Hematopoietic multipotent progenitor cell treated with erythropoietin and hydrocortisone succinate and interleukin-3 and kit ligand, for 15 days (in vitro differentiated cells): ENCODE measurements at places on chromosomes 11 and 22.

DNA sequence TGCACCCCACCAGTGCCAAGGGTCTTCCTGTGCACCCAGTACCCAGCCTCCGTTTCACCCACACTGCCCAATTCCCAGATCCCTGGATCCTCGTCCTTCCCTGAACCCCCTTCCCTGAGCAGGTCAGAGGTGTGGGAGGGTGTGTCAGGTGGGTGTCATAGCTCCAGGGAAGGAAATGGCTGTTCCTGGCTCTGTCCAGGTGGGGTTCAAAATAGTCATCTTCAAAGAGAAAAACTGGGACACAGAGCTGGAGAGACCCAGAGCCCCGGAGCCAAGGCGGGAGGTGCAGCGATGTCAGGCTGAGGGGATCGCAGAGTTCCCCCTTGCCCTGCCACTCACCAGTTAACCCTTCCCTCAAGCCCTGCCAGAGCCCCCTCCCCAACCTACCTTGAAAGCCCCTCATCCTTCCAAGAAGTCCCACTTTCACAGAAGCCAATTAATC lies 698 bp downstream of the C1QTNF4 start:
- DNase-seq: no peak

GRCh38 chr22:44411226-44412135 lies 86.6 kb downstream of the RTL6 start:
- DNase-seq: no peak

DNA sequence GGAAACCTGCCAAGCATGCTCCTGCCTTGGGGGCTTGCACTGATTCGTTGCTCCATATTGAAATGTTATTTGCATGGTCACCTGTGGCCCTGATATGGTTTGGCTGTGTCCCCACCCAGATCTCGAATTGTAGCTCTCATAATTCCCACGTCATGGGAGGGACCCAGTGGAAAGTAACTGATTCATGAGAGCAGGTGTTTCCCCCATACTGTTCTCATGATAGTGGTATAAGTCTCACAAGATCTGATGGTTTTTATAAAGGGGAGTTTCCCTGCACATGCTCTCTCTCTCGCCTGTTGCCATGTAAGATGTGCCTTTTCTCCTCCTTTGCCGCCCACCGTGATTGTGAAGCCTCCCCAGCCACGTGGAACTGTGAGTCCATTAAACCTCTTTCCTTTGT lies 402.4 kb downstream of the ETS1 start:
- DNase-seq: no peak

DNA sequence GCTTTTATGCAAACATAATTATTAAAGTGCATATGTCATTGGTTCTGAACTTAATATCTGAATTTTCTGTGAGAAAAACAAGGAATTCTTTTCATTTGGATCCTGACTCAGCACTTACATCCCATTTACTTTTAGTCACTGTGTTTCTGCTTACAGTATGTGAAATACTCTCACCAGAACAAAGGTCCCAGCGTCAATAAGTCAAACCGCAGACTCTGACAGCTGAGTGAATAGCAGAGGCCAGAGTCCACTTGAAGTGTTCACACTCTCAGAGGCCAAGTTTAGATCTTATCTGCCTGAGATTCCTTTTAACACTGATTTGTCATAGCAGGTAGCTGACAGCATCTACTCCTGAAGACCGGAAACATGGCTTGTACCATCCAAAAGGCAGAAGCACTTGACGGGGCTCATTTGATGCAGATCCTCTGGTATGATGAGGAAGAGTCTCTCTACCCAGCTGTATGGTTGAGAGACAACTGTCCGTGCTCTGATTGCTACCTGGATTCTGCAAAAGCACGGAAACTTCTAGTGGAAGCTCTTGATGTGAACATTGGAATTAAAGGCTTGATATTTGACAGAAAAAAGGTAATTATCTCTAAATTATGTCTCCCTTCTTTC lies 14.6 kb downstream of the BBOX1 start:
- DNase-seq: no peak

DNA sequence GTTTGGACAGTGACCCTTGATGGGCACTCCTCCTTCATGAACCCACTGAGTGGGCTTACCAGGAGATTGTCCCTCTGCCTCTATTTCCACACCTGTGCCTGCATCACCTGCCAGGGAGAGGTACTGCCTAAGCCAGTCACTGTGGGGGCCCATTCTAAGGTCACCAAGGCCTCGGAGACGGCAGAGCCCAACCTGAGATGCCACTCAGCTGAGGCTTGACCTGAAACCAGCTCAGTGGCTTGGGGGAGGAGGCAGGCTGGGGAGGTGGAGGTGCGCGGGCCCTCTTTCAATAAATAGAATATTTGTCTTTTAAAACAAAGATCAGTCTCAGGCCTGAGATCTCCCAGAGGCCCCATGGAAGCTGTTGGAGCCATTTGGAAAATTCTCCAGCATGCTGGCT lies 84.5 kb downstream of the DHCR7 start:
- no peak for DNase-seq

- DNase-seq: no peak
Observed at GRCh38 chr22:35947794-35948425, 80.7 kb downstream of the RBFOX2 start.

GRCh38 chr11:1223346-1224110 lies 662 bp downstream of the MUC5B start:
- DNase-seq: no peak

- DNase-seq: no peak
Observed at GRCh38 chr11:122093731-122094275, 22.2 kb downstream of the BLID start.

DNA sequence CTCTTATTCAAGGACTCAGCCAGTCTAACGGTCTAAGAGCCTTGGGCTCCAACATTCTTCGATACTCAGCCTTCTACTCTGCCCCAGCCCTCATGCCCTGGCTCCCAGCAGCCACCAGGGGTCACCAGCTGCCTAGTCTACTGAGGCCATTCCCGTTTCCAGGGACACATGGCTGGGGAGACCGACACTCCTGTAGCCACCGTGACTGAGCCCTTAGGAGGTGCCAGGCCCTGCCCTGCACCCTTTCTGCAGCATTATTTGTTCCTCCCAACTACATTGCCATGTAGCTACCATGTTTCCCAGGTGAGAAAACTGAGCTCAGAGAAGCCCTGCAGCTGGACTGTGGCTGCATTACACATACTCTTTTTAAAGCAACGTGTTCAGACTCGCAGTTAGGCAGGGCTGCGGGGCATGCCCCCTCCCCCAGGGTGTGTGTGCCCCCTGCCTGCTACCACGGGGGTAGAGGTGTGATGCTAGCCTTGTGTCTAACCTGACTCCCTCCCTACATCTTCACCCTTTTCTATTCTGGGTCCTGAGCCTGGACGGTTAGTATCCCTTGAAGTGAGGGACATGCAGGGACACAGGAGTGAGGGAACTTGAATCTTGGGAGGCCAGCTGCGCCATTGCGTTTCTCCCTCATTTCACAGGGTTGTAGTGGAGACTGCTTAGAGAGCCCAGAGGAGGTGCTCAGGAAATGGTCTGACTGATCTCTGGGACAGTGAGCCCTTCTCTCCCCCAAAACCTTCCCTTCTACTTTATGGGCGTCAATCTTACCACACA lies 17.5 kb downstream of the ATG16L2 start:
- DNase-seq: peak; percentile 66

GRCh38 chr22:46070803-46071450 lies 79.4 kb upstream of the PPARA start:
- DNase-seq: peak; percentile 72

DNA sequence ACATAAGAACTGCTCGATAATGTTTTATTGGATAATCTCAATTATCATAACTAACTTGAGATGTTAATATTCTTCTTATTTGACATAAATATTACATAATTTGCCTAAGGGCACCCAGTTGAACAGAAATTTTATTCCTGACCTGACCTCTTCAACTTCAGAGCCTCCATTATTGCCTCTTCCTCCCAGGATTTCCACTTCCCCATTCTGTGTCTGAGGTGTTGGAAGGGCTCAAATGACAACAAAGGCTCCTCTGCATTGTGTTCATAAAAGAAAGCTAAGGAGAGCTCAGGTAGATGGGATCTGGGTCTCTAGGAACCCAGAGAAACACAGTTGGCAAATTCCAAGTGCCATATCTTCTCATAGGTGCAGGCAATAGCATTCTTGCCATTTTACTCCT lies 61.2 kb upstream of the ARHGAP20 start:
- no peak for DNase-seq

- no peak for DNase-seq
Observed at GRCh38 chr22:31940506-31940905, 3.8 kb upstream of the YWHAH start.

DNA sequence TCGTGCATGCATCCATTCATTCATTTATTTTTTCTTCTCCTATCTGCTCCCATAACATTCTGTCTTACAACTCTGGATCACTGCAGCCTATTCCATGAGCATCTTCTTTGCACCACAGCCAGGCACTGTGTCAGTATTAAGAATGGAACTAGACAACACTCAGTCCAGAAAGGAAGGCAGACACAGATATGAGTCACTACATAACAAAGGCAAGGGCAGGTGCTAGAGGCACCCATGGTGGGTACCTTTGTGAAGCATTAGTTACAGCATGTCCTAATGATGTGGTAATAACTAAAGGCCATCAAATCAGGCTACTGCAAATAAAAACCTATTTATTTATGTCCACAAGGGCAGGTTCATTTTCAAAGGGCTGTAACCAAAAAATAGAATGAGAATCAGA lies 28.1 kb downstream of the TENM4 start:
- DNase-seq: no peak

- DNase-seq: no peak
Observed at GRCh38 chr11:95104121-95104830, 14.6 kb downstream of the ENDOD1 start.

DNA sequence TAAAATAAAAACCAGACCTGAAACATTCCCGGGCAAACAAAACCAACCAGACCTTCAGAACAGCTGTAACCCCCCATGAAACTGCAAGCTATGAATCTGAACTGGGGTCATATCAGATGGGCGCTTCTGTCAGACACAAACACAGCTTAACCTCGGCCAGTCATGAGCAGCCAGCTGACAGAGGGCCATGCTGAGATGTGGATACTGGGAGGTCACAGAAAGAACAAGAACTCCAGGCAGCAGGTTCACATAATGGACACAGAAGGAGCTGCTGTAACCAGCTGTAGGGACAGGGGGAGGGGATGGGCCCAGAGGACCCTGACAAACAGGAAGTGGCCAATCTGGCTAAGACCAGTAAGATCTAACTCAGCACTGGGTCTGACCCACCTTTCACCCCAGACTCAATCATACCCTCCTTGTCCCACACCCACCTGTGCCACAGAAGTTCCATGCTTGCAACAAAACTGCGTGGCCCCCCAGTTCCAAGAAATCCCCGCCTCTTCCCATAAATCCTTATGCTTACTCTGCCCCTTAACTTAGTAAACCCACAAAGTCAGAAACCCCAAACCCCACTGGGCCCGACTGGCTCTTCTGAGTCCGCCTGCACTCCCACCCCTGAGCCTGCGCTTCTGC lies 4.0 kb downstream of the APOL4 start:
- no peak for DNase-seq

DNA sequence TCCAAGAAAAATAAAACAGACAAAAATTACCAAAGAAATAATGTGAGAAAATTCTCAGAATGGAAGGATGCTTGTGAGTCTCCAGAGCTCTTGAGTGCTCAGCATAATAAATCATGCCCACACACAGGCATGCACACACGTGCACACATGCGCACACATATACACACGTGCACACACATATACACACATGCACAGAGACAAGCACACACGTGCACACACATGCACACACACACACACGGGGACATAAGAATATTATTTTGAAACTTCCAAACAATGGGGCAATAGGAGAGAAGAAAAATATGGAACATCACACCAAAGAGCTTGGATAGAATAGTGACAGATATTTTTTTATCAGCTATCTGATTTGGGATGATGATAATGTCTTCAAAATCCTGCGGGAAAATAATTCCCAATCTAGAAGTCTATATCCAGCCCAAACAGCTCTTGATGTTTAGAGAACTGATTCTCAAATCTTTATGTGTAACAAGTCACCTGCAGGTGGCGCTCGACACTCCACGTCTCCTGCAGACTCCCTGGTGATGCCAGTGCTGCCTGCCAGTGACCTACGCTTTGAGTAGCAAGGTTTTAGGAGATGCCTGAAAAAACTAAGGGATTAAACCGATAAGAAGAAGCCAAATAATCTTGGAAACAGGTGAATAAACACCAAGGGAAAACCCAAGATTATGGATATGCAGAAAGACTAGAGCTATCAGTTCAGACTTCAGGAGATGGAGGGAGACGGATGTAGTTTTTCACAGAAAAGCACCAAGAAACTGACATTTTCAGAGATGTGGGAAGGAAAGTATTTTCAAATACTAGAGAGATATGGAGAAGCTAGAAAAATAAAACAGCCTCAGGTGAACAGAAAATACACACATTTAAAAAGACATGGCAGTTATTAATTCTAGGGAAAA lies 743.6 kb downstream of the ETS1 start:
- DNase-seq: peak; percentile 10

DNA sequence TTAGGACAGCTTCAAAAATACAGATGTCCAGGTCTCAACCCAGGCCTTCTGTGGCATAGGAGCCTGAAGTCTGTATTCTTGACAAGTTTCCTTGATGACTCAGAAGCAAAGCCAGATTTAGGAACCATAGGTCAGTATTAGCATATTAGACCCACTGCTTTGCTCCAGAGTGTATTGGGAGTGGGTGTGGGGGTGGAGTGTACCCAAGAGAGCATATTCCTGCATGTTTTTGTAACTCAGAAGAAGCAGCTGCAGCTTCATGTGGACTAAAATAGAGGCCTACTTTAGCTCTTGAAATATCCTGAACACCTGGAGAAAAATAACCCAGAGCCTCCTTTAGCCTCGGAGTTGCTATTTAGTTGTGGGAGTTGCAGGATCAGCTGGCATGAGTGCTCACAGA lies 106.7 kb downstream of the CCDC81 start:
- DNase-seq: no peak

DNA sequence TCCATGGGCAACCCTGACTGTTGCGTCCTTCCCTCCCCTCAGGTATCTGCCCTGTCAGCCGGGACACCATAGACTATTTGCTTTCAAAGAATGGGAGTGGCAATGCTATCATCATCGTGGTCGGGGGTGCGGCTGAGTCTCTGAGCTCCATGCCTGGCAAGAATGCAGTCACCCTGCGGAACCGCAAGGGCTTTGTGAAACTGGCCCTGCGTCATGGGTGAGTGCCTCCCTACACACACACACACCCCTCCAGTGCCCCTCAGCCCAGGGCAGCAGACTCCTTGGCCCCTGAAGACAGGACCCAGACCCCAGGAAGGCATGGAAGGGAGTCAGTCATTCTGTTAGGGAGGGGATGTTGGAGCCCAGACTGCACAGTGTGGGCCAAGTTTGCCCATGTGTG lies 17.9 kb upstream of the UVRAG start:
- DNase-seq: no peak
